ENCODE measurements at places on chromosomes 4 and X. TPM values are rescaled to one million over a fixed set of nuclear protein-coding genes. Genes with fewer than 3 reads are reported as not detected.

Gene SPACA5
- total RNA-seq = not detected

DNA sequence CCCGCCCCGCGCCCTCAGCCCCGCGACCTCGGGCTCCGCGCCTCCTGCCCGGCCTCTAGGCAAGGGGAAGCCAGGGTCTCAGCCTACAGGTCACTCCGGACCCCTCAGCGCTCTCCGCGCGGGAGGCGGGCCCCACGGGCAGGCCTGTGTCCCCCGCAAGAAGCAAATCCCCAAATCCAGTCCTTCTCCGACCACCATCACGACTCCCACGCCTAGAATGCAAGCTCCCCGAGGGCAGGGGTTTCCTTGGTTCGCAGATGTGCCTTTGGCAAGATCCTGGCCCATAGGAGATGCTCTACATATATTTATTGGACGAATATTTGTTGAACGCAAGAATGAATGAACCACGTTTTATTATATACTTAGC is 260 bp upstream of the CCDC149 start:
- DNase-seq = no peak

Gene PABPC1L2A
- not detected for total RNA-seq

DNA sequence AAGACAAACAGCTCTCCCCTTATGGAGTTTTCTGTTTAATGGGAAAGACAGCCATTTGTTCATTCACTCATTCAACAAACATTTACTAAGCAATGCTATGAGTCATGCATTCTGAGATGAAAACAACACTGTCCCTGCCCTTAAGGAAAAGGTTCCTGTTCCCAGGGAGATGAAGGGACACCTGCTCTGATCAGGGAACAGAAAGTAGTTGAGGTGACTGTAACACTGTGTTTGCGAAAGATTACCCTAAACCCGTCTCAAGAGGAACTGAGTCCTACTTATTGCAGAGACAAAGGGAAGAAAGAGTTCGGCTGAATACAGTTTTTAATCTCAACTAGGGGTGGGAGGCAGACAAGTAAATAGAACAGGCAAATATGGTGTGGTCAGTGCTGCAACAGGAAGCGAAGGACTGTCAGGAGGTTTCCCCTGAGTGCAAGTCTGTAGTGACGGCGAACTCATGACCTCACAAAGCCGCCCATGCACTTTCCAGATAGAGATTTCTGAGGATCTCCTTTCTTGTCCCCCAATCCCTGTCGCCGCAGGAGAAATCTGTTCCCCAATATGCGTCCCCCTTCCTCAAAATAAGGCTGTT is 712 bp downstream of the STX18 start:
- DNase-seq = no peak

GRCh38 chr4:163846008-163846407 is 351.5 kb downstream of the TMA16 start:
- no peak for DNase-seq

Gene NDP
- total RNA-seq = not detected

DNA sequence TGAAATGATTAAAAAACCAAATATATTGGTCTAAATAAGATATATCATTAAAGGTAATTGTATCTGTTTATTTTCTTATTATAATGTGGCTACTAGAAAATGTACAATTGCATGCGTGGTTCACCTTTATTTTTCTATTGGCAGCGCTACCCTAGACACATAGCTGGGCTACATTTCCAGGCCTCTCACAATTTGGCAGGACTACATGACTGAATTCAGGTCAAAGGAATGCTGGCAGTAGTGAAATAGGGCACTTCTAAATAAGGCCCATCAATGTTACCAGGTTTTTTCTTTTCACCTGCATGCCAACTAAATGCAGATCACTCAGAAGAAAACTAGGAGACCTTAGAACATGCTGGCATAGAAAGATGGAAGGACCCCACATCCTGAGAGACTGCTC is 1072.9 kb upstream of the SLIT2 start:
- no peak for DNase-seq
